NCI-H187 (cell line): ENCODE measurements at places on chromosomes 2 and 18.

DNA sequence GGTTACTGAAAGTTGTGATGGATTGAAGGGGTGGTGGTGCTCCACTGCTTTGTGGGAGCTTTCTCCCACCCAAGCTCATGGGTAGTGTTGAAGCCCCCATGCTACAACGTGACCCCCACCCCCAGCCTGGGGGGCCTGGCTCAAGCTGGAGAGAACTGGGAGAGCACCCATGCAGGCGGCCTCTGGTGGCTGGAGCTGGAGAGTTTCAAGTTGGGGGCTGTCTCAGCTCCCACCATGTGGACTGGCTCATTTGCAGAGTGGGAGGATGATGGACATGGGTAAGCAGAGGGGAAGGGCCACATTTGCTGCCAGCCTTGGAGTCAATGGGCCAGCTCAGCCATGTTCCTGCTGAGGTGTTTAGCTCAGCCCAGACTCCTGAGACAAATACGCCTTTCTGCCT, 62.8 kb downstream of the INPP4A start:
- no peak for DNase-seq

DNA sequence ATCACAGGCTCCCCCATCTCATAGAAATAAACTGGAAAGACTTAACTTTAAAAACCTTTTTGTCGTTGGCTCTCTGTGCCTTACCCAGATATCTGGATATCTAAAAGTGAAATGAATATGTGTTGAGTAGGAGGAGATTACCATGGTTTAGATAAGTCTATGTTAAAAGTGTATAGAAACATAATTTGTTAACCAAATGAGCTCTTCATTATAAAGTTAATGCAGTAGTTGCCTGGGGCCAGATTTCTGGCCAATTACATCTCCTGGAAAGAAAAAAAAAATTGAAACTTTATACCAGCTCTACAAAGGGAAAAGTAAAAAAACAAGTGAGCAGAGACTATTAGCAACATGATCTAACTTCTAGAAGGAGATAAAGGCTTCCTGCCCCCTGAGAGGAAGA, 259.6 kb upstream of the UBE2E3 start:
- DNase-seq: no peak

GRCh38 chr2:124970030-124970429, 944.9 kb downstream of the CNTNAP5 start:
- DNase-seq: no peak

DNA sequence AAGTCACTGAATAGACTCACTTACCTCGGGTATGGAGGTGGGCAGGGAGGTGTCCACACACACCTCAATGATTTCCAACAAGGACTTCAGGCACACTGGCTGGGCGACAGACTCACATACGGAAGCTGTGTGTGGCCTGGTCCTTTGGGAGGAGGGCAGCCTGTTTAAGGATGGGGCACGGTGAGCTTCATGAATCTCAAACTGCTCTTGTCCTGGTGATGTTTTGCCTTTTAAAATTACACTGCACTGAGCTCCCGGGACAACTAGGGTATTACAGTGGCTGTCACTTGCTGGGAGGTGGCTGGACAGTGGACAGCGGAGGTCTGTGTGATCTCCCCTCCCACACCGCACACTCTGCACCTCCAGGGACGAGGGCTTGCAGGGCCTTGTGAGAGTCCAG, 211.6 kb downstream of the SNTG2 start:
- no peak for DNase-seq

DNA sequence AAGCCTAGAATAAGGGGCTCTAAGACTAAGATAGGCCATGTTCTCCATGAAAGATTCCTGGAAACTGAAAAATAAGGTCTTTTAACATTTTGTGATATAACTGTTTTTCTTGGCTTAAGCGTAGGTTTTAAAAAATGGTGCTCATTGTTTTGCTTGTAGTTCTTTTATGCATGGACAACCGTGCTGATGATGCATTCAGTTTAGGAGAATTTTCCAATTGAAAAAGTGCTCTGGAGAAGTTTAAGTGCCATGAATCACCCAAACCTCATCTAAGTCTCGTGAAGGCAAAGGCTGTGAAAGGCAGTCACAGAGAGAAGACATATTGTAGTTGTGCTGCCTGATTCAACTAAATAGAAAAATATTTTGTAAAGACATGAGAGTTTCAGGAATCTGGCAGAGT, 111.8 kb upstream of the GAREM1 start:
- no peak for DNase-seq

GRCh38 chr2:238694922-238695321, 153.0 kb upstream of the TWIST2 start:
- DNase-seq: no peak

- DNase-seq: no peak
Observed at GRCh38 chr2:174014699-174015070, 49.5 kb upstream of the SP3 start.

DNA sequence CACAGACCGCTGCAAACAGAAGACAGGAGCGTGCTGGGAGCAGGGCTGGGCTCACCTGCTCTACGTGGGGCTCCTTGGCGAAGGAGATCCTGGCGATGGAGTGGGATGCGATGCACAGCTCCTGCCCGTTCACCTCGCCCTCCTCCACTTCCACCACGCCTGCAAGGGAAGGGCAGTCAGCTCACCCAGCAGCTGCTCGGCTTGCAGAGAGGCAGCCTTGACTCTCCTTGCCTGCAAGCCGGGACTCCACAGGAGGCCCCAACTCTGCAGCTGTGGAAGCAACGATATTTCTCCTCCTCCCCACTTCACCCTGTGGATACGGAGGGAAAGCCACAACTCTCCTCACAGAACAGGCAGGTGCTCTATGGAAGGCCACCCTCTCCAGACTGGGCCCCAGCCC, 35.1 kb downstream of the THAP4 start:
- DNase-seq: peak; percentile 23

GRCh38 chr18:72762515-72763122, 105.2 kb downstream of the NETO1 start:
- no peak for DNase-seq

GRCh38 chr2:219003979-219004378, 10.8 kb upstream of the CRYBA2 start:
- no peak for DNase-seq

- DNase-seq: no peak
Observed at GRCh38 chr2:128314348-128315121, 4.1 kb downstream of the HS6ST1 start.

GRCh38 chr2:55302241-55302640, 33.2 kb upstream of the MTIF2 start:
- no peak for DNase-seq

GRCh38 chr2:79434362-79434761, 78.5 kb upstream of the CTNNA2 start:
- DNase-seq: no peak

GRCh38 chr2:71941726-71942525, 205.7 kb downstream of the CYP26B1 start:
- no peak for DNase-seq

GRCh38 chr2:42032224-42032620, 15.6 kb upstream of the PKDCC start:
- DNase-seq: no peak

DNA sequence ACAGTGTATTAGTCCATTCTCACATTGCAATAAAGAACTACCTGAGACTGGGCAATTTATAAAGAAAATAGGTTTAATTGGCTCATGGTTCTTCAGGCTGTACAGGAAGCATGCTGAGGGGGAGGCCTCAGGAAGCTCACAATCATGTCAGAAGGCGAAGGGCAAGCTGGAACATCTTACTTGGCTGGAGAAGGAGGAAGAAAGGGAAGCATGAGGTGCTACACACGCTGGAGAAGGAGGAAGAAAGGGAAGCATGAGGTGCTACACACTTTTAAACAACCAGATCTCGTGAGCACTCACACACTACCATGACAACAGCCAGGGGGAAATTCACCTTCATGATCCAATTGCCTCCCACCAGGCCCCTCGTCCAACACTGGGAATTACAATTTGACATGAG, 95.3 kb upstream of the FAM110C start:
- no peak for DNase-seq

GRCh38 chr2:207805566-207806226, 36.0 kb upstream of the FZD5 start:
- no peak for DNase-seq

DNA sequence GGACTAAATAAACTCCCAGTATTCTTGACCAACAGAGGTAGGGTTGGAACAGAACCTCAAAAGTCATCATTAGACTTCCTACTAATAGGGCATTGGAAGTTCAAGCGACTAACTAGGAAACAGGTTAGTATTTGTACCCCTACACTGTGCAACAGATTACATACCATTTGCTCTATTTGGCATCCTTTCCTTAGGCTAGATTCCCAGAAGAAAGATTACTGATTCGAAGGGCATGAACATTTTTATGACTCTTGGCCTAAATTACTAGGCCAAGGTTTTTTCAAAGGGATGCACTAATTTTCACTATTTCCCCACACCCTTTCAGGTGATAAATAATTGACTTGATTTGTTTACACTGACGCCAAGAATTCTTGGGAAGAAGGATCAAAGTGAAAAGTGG, 104.8 kb upstream of the CYP1B1 start:
- DNase-seq: no peak

GRCh38 chr2:211473116-211473515, 916.7 kb downstream of the CPS1 start:
- no peak for DNase-seq

DNA sequence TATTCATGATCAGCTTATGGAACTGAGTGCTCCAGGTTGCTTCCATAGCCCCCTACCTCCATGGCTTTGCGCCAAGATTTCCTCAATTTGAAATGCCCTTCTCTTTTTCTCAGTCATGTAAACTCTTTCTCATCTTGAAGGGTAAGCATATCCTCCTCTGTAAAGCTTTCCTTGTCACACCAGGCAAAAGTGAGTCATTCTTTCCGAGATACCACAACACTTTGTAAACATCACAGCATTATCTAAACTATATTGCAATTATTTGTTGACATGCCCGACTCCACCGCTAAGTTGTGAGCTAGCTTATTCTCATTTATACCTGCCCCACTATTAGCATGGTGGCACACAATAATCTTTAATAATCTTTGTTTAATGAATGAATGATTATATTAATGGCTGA, 419.5 kb upstream of the CHST9 start:
- DNase-seq: no peak

DNA sequence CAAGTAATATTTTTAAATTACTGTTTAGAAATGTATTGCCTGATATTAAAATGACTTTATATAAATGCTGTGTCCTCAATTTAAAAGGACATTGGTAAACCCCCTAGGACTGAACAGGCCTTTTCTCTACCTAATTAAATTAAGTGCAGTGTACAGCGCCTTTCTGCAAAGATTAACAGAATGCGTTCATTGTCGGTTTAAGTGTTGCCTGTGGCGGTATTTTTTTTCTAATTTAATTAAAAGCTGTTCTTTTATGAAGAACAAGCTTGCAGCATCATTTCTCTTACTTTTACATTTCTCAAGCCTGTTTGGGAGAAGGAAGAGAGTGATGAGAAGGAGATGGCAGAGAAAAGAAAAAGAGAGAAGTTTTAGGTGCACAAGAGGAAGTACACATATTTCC, 344.9 kb downstream of the CPS1 start:
- no peak for DNase-seq

GRCh38 chr2:173773076-173773475, 192.1 kb downstream of the SP3 start:
- DNase-seq: no peak

- no peak for DNase-seq
Observed at GRCh38 chr2:142778289-142778688, 99.2 kb upstream of the KYNU start.

- no peak for DNase-seq
Observed at GRCh38 chr2:226691255-226691654, 108.4 kb downstream of the IRS1 start.

DNA sequence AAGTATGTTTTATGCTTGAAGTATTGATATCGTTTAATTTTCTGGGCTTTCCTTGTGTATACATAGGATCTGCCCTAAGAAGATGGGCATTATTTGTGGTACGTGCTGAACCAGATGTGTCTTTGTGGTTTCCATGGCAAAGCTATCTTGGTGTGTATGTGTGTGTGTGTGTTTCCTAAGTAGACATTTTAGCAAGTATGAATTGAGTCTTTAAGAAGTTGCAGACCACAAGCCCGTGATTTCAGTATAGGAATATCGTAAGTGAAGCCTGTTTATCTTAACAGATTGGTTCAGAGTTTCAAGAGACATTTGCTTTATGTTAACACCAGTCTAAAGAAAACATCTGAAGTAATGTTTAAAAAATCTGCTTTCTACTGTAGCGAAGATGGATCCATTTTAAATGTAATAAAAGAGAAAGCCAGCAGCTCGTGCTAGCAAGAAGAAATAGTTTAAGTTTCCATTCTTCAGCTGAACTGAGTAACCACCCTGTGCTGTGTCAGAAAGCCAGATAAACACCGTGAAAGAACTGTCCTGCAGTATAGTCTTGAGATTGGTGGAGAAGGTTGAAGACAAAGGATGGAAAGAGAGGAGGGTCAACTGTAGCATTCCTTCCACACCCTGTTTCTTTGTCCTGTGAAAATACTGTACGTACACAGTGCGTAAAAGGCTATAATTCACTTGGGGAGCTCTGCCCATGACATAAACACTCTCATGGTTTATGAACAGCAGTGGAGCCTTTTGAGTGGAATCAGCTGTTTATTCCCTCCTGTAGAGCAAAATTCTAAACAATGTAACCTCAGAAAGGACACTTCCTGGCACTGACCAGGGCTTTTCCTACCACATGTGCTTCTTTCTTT, 91.9 kb upstream of the FOSL2 start:
- no peak for DNase-seq

- DNase-seq: no peak
Observed at GRCh38 chr2:24885221-24886125, 34.6 kb downstream of the ADCY3 start.

DNA sequence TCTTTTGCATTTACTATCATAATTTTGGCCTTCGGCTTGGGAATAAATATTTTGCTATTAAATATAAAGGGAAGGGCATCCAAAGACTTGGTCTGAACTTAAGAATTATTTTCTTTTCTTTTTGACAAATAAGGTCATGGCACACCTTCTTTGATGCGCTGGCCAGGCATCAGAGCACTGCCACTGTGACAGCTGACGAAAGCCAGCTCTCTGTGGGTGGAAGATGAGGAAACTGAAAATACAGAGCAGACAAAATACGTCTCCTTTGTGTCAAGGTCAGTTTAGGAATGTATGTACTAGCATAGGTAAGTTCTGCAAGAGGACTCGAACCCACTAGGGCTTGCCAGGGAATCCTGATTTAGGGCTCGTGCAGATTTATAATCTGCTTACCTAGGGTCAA, 155.9 kb upstream of the MEIS1 start:
- DNase-seq: no peak

DNA sequence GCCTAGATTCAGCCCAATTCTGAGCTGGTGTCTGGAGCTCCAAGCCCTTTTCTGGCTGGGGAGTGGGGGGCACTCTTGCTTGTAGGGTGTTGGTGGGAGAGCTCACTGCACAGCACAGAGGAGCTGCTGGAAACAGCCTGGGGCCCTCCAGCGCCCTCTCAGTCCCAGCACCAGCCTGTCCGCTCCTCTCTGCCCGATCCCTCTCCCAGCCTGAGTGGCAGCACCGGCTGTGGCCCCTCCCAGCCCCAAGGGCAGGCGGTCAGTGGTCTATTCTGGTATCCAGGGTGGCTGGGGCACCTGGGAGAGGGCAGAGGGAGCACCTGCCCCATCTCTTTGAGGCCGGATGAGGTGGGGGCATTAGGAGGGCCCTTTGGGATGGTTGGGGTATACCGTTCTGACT, 13.2 kb upstream of the DES start:
- no peak for DNase-seq
